Mononuclear cell (primary cell): ENCODE measurements at places on chromosomes 4 and X. TPM values are rescaled to one million over a fixed set of nuclear protein-coding genes. Genes with fewer than 3 reads are reported as not detected.

The PLP1 gene
- not detected for total RNA-seq

The ENPEP gene
- 0.73 TPM for total RNA-seq

The UGT2B17 gene
- total RNA-seq = 0.94 TPM

The ARX gene
- total RNA-seq = under 0.01 TPM

The PPP3CA gene
- total RNA-seq = 19.3 TPM

The UTP14A gene
- total RNA-seq = 11.6 TPM

The YIPF6 gene
- total RNA-seq = 8.5 TPM
